ENCODE measurements at places on chromosomes 3 and 15.
A peak's percentile ranks its signal among the peaks of the same experiment; 100 is the strongest.

- DNase-seq: no peak
Observed at GRCh38 chr3:72165317-72165716, 380.4 kb upstream of the PROK2 start.

DNA sequence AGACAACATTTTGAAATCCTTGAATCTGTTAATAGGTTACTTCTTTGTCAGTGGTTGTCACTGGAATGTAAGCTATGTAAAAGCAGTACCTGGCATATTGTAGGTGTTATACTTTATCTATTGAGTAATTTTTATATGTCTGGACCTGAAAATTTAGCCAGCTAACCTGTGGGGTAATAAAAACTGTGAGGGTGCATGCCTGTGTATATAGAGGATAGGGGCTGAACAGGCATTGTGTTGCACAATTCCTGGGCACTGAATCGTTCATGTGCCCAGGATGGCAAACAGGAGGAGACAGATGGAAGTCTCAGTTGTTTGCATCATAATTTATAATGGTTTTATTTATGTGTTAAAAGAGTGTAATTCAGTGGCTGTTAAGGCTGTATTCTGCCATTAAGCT lies 67.1 kb downstream of the ARMC8 start:
- DNase-seq: no peak

GRCh38 chr3:187020376-187020775 lies 90.0 kb downstream of the ST6GAL1 start:
- no peak for DNase-seq

DNA sequence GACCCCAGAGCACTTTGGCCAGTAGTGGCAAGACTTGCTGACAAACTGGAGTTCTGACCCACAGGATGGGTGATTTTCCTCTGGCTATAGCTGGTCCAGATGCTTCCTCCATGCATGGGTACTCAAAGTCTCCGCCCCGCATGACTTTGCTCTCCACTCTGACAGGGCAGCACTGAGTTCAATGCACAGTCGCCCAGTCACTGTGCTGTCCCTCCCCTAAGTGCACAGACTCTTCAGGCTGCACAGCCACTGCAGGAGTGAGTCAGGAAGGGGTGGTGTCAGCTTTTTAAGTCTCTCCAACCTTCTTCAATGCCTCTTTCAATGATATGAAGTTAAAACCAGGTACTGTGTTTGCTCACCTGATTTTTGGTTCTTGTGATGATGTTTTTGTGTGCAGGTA lies 17.8 kb downstream of the TEX9 start:
- DNase-seq: no peak

DNA sequence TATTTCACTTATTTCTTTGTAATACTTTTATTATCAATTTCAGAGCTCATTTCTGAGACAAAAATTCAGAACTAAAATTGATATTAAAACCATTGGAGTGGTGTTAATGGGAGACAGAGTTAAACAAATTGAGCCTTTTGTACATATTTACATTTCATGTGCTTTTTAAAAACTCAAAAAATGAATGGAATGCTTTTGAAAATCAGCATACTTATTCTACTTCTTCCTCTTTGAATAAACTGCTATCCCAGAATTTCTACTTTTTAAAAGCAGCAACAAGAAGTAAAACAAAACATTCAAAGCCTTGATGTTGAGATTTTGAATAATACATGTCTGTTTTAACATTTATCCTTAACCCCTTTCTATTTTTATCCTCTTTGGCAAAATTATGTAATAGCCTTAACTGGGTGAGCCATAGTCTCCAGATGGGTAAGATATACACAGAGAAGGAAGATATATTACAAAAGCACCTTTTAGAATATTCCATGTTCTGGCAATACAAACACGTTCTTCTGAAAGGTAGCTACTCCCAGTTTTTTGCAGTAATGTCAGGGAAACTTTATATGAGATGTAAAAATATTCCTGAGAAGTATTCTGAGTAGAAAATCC lies 123.6 kb downstream of the MBNL1 start:
- DNase-seq: no peak

DNA sequence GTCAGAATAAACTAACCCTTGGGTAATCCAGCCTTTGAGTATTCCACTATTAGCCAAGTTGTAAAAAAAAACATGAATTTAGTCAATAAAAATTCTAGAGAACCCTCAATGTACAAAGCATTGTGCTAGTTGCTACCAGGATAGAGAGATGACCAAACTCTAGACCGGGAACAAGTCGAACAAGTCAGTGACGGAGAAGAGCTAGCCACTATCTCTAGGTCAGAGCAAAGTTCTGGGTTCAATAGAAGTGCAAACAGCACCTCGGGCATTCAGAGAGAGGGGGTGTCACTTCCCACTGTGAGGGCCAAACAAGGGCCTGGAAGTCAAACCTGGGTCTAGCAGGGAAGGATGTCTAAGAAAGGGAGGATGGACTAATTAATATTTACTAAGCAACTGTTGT lies 2.3 kb upstream of the ADCY5 start:
- DNase-seq: no peak

GRCh38 chr3:115709931-115710330 lies 86.6 kb downstream of the GAP43 start:
- DNase-seq: no peak

- peak; percentile 93 for DNase-seq
Observed at GRCh38 chr3:122415762-122416654, at the start of gene WDR5B. Gene WDR5B (minus strand): TSS chr3:122416062. CDS start chr3:122415528, 534 bp downstream.

- DNase-seq: peak; percentile 17
Observed at GRCh38 chr3:11195721-11196332, 41.5 kb downstream of the HRH1 start.

- no peak for DNase-seq
Observed at GRCh38 chr3:58576716-58577115, 475 bp downstream of the FAM107A start.

GRCh38 chr3:113212844-113213375 lies 1.6 kb downstream of the BOC start:
- DNase-seq: no peak

DNA sequence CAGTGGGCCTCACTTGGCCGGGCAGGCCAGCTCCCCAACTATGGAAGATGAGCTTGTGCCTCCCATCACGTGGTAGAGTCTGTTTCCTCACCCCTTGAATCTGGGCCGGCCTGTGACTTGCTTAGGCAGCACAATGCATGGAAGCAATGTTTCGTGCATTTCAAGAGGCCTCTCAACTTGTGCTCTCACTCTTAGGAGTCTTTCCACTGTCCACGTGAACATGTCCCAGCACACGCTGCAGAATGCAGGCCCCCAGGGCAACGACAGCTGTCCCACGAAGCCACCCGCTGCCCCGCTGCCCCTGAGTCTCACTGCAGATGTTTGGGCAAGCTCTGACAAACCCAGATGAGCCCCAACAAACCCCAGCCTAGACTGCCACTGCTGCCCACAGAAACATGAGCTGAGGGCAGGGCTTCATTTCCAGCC lies 27.2 kb upstream of the SLC41A3 start:
- no peak for DNase-seq

DNA sequence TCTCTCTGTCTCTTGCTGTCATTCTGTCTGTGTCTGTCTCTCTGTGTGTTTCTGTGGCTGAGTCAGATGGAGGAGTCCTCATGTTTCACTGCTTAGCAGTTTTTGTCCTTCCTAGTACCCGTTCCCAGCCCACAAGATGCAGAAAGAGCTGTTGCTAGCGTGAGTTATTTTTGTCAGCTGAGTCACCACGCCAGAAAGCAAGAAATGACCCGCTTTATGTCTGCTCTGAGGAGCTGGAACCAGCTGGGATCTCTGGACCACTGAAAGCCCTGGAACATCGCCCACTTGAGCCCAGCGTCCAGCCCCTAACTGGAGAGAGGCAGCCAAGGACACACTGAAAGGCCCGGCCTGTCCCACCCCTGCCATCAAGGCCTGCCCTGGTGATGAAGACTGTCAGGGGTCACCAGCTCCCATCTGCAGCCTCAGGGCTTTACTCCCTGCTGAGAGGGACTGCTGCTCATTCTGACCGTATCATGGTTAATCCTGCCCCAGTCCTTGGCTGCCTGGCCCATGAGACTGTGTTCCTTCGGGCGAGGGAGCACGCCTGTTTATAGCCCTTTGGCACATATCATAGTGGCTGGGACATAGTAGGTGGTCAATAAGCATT lies 101.7 kb upstream of the TPM1 start:
- peak; percentile 73 for DNase-seq

DNA sequence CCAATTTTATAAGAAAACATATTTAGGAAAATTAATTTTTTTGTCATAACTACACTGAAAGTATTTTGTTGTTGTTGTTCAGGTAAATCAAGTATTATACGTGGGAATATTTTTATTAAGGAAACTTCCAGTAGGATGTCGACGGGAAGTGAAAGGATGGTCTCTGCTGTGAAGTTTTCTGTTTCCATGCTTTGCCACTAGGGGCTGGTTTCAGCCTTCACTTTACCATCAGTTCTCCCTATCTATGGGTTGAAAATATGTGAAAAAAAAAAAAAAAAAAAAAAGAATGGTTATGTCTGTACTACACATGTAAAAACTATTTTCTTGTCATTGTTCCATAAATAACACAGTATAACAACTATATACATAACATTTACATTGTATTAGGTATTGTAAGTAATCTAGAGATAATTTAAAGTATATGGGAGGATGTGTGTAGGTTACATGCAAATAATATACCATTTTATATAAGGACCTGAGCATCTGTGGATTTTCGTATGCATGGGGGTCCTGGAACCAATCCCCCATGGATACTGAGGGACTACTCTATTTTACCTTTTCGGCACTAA lies 136.7 kb downstream of the SMAD6 start:
- DNase-seq: peak; percentile 42

GRCh38 chr15:32957219-32957618 lies 237.3 kb downstream of the FMN1 start:
- no peak for DNase-seq

GRCh38 chr3:53680028-53680427 lies 166.2 kb downstream of the CHDH start:
- DNase-seq: no peak

DNA sequence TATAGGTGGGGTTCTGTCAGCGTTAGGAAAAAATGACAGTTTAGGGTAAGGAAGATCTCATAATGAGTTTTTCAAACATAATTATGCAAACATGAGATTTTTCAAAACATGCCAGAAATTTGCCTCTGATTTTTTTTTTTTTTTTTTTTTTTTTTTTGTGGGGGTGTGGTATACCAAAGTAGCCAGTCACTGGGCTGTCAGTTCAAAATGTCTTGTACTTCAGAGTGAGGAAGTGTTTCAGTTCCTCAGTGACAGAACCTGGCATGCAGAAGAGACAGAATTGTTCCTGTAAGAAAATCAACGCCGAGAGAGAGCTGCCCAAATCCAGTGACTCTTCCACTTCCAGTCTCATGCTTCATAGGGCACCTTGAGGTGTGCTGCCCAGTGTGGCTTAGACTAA lies 9.7 kb downstream of the NCBP2 start:
- no peak for DNase-seq

DNA sequence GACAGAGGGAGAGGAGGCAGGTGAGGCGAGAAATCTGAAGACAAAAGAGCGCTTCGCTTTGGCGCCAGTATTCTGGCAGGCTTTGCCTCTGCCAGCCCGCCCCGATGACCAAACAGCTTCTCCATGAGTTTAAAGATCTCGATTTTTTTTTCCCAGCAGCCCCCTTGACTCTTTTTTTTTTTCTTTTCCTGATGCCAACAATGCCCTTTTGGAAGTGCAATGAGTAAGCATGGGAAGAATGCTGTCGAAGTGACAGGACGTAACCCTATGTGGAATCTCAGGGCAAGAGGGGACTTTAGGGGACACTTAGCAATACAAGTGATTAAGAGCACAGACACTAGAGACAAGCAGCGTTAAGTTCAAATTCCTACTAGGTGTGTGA lies 211.7 kb downstream of the FGF12 start:
- no peak for DNase-seq

GRCh38 chr15:45435124-45435903 lies 57.0 kb upstream of the GATM start:
- DNase-seq: no peak

- no peak for DNase-seq
Observed at GRCh38 chr15:89775815-89776214, 317 bp upstream of the MESP2 start.

GRCh38 chr15:64781299-64781698 lies 5.9 kb upstream of the RBPMS2 start:
- DNase-seq: no peak

GRCh38 chr3:184299488-184300377 lies 692 bp downstream of the PSMD2 start:
- no peak for DNase-seq

- DNase-seq: no peak
Observed at GRCh38 chr3:178086144-178086825, 450.0 kb upstream of the KCNMB2 start.

DNA sequence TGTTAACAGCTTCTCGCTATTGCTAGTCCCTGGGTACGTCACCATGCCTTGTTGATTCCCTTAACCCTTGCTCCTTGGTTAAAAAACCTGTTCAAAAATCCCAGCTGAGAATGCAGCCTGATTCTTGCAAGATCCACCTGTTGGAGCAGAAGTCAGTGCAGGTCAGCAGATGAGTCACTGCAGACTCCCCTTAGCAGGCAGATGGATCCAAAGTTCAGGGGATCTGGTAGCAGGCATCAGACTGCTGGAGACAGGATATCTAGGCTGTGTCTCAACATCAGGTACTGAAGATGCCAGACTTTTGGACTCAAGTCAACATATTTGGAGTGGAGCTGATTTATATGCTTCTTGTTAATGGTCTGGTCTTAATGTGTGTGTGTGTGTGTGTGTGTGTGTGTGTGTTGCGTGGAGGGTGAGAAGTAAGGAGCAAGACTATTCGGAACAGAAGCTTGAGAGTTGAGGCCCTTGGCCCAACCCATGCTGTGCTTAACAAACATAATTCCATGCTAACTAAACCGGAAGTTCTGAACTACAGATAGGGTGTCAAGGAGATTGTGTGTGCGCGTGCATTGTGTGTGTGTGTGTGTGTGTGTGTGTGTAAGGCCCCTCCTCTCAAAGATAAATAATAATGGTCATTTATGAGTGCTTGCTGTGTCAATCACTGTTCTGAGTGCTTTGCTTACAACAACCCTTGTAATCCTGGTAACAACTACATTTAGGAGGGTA lies 1.0 kb upstream of the C3orf52 start:
- DNase-seq: no peak

GRCh38 chr3:126501736-126502135 lies 15.8 kb downstream of the UROC1 start:
- DNase-seq: no peak

DNA sequence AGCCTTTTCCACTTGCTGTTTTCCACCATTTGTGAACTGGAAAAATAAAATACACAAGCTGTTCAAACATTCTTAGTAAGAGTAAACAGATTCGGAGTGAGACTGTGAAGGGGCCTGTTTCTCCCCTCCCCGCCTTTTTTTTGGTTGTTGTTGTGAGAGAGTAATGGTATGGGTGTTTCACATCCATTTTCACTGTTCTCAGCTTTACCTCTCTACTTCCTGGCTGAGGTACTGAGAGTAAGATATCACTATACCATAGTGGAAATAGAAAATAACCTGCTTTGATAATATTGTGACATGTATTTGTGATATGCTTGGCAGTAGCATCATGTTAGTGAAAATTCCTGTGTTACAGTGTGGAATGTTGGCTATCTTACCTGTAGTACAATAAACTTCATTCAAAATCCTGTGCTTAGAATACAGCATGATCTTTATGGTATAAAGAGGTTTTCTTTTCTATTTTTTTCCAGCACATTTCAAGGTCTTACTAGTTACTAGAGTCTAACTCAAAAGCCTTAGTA lies 12.0 kb downstream of the CNTN4 start:
- DNase-seq: no peak
